ENCODE measurements at places on chromosomes 3 and 15. TPM values are rescaled to one million over a fixed set of nuclear protein-coding genes. Genes with fewer than 3 reads are reported as not detected.

- no peak for DNase-seq
These were observed 7.5 kb upstream of the PGPEP1L start for GRCh38 chr15:99014803-99015697.

DNA sequence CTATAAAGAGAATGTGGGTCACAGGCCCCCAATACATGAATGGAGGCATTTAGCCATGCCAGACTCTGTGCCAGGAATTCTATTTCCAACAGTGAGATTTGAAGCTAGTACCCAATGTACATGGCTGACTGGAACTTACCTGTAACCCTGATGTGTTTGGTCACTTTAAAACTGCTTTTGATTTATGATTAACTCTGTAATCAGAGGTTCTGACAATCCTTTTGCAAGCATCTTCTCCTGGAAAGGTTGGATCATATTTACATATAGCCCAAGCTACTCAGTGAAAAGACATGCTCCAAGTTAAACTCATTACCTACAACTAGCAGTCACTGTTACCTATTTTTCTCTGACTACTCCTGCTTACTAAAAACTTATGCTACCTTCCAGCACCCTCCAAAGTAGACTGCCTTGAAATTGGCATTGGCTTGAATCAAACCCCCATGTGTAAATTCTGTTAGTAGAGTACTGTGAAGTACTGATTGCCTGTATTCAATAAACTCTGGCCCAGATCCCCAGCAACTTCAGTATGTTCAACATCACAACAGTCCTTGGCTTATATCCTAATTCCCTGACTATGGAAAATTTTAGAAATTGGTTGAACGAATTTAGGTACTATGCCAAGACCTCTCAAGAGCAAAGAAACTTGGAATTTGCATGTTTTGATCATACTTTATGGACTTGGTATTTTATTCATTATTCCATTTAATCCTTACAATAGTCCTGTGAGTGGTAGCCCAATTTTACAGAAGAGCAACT, 665.6 kb upstream of the NECTIN3 start:
- no peak for DNase-seq

KBTBD8 gene
- 9.8 TPM for total RNA-seq

GRCh38 chr15:59376733-59377132, 4.1 kb upstream of the MYO1E start:
- DNase-seq = no peak

GRCh38 chr3:175046601-175047000, 187.5 kb downstream of the NAALADL2 start:
- DNase-seq = no peak

- no peak for DNase-seq
These were observed 65.9 kb downstream of the BTD start for GRCh38 chr3:15667484-15667883.

DNA sequence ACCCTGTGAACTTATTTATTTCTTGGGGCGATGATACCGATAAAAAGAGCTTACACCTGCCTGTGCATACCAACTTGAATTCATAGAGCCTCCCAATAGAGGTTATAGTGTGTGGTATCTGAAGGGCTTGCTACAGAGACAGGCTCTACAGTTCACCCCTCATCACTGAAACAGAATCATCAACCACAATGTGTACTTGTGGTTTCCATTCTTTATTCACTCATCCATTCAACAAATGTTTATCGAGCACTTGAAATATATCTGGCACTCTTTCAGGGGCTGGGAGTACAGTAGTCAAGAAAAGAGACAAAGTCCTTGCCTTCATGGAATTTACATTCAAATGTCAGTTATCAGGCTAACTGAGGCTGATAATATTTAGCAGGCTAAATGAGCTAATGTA, 134.4 kb upstream of the SKOR1 start:
- DNase-seq = no peak

DNA sequence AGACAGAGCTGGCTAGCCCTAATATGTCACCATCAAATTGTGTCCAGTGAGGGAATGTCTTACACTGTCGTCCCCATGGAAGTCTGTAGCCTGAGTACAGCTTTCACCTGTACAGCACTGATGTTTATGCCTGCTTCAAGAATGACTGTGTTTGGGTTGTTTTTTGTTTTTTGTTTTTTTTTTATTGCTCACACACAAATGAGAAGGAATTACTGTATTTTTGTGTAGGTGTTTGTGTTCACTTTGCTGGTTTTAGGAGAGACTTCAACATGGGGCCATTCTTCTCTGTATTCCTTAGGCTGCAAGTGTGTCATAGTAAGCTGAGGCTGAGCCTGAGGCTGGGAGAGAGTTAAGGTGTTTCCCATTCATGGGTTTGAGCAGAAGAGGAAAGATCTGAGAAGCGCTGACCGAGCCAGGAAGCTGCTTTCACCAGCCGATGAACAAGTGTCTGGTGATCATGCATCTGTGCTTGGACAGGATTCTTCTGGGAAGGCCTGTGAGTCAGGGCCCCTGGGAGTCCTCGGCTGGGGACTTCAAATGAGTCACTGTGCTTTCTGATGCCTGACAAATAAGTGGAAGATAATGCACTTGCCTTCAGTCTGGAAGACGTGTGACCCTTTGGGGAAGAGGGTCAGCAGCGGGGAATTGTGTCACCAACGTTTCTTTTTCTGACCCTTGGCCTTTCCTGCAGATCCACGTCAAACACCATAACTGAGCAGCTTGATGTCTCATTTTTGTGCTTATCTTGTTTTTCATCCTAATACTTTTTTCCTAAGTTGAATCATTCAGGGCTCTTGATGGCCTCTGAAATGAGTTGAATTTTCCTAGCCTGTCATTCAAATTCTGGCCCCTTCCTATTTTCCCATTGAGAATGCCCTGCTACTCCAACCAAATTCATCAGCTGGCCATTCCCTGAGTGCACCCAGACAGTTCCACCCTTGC, 36.7 kb upstream of the ZBTB38 start:
- no peak for DNase-seq

DNA sequence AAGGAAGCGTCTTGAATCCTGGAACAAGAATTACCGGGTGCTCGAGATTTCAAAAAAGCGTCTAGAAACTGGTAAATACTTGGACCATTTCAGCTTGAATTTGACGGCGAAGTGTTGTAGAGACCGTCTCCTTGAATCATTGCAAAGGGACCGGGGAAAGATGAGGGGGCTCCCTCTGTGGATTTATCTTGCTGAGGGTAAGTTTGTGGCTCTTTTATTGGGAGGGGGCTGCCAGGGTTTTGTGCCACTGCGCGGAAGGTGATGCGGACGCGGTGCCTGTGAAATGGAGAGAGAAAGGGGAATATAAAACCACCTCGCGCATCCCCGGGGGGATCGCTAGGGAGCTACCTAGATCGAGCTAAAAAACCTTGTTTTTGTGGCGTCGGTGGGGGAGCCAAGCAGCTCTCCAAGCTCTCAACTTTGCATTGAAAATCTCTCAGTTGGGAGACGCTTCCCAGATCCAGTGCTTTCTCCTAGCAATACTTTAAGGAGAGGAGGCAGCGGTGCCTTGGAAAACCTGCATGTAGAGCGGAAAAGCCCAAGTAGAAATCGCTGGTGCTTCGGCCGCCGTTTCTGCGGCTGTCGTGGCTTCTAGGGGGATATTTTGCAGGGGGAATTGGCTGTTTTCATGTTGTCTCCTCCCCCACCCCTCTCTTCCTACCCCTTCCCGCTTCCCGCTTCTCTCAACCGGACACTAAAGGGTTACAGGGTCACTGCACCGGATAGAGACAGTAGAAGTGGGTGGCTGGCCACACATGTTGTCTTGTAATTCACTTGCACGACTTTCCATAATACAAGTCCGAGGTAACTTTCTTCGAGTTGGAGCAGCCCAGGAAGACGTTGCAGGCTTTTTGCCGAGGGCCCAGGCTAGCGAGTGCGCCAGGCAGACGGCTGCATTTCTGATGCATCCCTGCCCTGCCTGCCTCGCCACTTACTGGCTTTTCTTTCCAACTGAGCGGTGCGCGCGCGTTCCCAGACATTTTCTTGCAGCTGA, 187.6 kb downstream of the NLGN1 start:
- DNase-seq = peak; percentile 83

DNA sequence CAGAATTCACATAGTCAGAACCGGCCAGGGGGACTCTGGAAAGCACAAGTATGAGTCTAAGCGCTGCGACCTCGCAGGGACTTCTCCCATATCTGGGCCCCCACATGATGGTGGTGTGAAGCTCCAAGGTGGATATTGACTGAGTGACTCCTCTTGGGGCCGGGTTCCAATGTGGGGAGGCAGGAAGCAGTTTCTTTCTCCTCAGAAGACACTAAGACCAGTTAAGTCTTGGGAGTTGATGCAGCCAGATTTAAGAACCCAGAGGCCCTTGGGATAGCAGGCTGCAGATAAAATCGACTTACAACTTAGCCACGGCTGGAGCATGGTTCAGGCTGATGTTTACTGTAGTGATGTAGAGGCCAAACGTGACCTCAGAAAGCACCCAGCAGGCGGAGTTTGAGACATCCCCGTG, 55.4 kb upstream of the KLF13 start:
- no peak for DNase-seq

GRCh38 chr3:39346785-39347585, 17.5 kb downstream of the CCR8 start:
- no peak for DNase-seq

GRCh38 chr3:4460334-4460733, 6.7 kb downstream of the SUMF1 start:
- no peak for DNase-seq

- DNase-seq = no peak
These were observed 191.8 kb downstream of the LSAMP start for GRCh38 chr3:116253511-116253910.

DNA sequence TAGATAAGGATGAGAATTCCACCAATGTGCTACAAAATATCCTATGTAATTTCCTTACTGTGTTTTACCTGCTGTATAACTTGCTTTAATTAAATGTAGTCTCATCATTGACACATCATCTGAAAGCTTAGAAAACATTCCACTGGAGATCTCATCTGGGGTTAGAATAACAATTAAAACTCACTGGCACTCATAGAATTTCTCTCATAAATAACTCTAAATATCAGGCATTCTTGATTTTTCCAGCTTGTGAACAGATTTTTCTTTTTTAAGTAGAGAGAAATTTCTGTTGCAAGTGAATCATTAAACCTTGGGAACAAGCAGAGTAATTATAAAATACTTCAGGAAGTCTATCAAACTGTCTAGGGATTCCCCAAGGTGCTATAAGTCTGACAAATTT, 843.8 kb downstream of the NAALADL2 start:
- no peak for DNase-seq

DNA sequence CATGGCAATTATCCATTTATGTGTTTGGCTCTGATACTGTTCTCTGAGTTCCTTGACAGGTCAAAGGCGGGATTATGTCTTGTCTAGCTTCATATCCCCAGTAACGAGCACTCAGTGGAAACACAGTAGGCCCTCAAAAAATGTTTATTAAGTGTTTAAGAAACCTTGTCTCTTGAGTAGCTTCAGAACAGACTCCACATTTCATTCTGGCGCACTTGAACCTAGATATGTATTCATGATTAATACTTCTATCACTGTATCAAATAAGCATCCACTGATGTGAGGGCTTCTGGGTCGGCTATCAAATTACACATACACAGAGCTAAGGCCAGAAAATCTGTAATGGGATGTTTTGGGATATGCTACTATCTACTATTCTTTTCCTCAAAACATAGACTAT, 4.6 kb downstream of the CBLB start:
- DNase-seq = no peak

SSUH2 gene
- total RNA-seq = not detected

IFT80 gene
- 53.4 TPM for total RNA-seq

DNA sequence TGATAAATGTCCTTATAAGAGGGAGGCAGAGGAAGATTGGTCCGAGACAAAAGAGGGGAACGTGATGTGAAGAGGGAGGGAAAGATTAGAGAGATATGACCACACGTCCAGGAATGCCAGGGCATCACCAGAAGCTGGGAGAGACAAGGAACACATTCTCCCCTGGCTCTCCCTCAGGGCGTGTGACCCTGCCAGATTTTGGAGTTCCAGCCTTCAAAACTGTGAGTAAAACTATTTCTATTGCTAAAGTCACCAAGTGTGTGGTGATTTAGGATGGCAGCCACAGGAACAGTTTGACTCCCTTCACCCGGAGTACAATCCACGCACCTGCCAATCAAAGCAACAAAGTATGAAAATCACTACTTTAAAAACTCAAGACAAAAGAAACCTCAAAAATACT, 32.1 kb upstream of the TJP1 start:
- no peak for DNase-seq

GRCh38 chr15:66004618-66005262, 135.4 kb downstream of the RAB11A start:
- no peak for DNase-seq

DNA sequence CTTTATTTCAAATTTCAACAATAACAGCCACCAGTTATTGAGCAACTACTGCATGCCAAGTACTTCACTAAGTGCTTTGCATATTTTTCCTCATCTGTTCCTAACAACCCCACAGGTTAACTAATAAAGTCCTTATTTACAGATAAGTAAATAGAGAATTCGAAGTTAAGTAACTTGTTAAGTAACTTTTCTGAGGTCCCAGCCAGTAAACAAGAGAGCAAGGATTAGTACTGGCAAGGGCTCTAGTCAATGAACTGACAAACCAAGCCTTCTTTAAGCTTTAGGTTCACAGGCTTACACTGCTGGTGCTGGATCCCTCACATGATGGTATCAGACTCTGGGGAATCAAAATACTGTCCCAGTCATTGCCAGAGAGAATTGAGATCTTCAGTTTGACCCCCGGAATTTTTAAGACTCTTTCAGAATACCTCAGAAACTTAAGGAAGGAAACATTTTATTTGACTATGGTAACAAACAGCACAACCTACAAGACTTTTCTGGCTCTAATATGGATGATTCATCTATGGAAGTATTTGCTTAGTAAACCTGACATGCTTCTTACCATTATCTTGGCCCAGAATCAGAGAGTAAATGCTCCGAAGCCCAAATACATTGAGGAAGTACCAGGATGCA, 16.5 kb downstream of the EMC3 start:
- DNase-seq = no peak

ZDHHC19 gene
- total RNA-seq = not detected

ATP13A4 gene
- total RNA-seq = not detected

DNA sequence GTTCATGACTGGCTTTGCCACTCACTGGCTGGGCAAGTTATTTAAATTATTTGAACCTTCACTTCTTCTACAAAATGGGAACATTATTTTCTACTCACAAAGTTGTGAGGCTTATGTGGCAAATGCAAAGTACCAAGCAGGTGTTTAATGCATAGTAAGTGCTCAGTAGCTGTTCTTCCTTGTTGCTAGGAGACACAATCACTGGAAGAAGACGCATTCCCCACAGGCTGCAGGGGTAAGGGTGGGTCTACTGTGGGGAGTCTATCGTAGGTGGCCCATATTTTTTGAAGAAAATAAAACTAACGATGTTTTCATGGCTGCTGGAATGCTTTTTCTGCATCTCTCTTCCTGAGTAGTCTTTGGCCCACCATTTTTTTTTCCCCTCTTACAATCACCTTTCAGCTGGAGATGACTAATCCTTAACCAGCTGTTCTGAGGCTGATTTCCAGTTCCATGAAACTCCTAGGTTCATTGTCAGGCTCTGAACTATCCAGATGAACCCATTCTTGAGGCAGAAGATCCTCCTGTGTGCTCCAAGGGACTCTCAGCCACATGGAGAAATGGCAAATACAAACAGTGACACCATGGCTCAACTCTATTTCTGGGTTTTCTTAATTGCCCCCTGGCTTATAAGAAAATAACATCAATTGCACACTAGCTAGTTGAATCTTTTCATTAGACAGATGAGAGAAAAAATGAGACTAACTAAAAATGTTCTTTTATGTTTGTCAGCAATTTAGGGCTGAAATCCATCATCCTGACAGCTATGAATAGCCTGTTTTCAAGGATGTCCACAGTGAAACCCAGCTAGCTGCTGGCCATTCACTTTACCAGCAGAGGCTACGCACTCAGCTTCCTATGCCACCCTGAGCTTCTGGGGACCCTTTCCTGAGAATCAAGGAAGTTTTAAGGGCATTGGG, 108.3 kb upstream of the ETV5 start:
- DNase-seq = no peak

Data from G401 (cell line).